CD4-positive, alpha-beta T cell treated with Interleukin-21 for 1 hour (primary cell): ENCODE measurements at places on chromosomes 3 and 15.

GRCh38 chr3:149964291-149964690 is 6.4 kb downstream of the PFN2 start:
- no peak for DNase-seq

GRCh38 chr3:37694284-37694675 is 167.4 kb upstream of the CTDSPL start:
- no peak for DNase-seq

GRCh38 chr3:131396170-131396569 is 14.6 kb downstream of the NUDT16 start:
- no peak for DNase-seq

GRCh38 chr15:100297812-100298211 is 44.0 kb downstream of the ADAMTS17 start:
- no peak for DNase-seq

DNA sequence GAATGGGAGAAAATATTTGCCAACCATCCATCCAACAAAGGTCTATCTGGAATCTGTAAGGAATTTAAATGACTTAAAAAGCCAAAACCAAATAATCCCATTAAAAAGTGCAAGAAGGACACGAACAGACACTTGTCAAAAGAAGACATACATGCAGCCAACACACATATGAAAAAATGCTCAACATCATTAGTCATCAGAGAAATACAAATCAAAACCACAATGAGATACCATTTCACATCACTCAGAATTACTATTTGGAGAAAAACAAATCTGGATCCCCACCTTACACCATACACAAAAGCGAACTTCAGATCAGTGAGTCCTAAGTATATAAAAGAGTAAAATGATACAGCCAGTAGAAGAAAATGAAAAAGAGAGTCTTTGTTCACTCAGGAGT is 58.6 kb upstream of the MNS1 start:
- no peak for DNase-seq

GRCh38 chr3:171435757-171436156 is 24.4 kb downstream of the TNIK start:
- DNase-seq: no peak

- DNase-seq: no peak
These were observed 1.5 kb upstream of the GPX1 start for GRCh38 chr3:49359623-49360022.

DNA sequence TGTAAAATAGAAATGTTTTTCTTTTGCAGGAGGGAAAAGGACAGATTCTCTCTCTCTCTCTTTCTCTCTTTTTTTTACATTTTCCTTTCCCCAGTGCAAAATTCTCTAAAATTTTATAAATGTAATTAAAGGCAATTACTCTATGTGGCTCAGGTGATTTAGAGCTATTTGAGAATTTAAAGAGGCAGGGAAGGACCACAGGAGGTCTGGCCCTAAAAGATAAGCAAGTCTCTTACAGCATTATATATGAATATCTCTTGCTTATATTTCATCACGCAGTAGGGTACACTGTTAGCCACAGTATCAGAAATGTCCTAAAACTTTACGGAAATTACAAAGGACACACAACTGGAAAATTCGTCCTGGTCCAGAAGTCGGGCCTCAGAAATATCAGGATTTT is 70.5 kb upstream of the PPIB start:
- DNase-seq: no peak

DNA sequence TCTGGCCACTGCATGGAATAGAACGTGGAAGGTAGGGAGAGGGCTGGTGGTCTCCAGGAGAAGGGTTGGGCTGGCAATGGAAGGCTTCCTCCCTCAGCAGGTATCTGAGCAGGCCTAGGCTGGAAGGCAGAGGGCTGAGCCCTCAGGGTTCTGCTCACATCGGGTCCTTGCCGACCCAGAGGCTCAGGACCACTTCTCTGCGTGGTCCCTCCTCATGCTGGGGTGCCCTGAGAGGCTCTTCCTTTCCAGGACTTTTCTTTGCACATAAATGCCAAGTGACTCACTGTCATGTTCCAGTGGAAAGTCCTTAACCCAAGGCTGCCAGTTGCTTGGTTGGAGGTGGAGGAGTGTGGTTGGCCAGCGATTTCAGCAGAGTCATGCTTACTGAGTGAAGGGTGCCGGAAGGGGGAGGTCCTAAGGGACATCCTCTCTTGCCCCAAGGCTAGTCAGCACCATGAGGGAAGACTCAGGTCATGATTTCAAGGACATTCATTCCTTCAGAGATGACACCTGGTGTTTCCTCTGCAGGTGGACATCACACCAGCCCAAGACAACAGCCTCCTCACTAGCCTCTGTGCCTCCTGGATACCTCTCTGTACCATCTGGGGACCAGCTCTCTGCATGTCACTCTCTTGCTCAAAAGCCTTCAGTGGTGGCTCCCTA is 8.2 kb downstream of the SLC6A6 start:
- no peak for DNase-seq

DNA sequence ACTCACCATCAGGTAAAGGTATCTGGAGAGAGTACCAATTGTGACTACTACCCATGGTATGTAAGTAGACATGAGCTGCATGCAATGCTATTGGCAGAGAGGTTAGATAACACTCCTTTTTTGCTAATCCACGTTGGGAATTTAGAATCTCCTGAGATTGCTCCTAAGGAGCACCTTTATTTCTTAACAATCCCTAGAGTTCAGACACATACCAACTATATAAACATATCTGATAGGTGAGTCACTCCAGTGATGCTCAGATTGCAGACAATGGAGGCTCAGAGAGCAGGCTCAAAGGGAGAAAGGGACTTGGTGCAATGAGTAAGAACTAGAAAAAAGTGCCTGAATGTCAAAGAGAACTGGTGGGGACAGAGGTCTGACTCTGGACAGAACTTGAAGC is 47.0 kb upstream of the LRRFIP2 start:
- no peak for DNase-seq

DNA sequence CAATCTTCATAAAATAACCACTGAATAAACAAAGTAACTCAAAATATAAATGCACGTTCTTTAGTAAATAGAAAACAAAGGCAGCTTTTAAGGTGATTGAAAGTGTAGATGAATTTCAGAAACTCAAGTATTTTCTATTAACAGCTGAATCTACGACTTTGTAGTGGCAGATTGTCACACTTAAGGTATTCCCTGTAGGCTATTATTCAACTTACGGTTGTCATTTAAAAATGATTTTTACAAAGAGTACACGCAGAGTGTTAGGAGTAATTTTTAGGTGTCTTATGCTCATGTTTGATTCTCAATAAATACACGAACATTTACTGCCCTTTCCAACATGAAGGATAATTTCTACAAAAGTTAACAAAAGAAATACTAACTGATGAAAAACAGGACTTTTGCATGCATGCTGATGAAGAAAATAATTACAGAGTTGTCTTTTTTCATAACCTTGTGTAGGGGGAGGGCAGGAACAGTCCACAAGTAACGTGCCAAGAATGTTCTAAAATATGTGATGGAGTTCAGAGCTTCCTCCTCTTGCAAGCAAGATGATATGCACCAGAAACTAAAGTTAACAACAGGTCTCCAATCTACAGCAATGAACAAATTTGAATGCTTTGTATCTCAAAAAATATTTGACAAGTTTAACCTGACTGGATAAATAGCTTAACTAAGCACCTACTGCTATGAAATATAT is 16.7 kb downstream of the DCBLD2 start:
- no peak for DNase-seq

DNA sequence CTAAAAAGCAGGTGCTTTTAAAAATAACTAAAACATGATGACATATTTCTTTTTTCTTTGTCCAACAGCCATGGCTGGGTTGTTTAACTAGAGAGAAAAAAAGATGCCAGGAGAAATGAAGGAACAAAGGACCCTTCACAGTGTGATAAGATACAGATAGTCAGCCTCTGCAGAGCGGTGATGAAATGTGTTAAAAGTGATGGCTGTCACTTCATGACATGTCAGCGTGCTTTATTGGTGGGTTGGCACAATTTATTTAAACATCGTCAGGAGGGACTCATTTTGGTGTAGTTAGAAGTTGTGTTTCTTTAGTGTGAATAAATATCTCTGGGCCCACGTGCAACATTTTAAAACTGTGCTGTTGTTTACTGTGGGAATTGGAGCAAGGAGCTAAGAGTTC is 887.4 kb upstream of the CFAP20DC start:
- no peak for DNase-seq

DNA sequence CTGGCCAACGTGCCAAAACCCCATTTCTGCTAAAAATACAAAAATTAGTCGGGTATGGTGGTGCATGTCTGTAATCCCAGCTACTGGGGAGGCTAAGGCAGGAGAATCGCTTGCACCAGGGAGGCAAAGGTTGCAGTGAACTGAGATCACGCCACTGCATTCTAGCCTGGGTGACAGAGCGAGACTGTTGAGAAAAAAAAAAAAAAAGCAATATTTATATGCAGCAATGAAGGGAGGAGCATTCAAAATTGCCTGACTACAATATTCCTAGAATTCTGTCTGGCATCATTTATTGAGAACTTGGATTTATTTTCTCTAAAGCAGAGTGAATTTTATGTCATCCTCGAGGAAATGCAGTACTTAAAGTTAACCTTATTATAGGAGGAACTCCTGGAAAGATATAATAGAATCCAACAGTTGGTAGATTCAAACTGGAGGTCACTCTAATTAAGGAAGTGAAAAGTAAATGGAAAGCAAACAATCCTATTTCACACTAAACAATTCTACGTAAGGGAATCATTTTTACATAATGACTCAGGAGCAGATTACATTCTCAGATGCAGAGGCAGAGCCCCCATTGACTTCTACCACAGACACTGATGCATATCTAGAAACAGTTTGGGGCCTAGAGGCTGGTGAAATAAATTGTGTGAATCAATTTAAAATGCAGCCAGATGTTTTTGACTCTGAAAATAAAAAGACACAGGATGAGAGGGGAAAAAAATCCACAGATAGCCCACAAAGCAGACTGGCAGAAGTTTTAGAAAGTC is 82.1 kb upstream of the FHIT start:
- no peak for DNase-seq

DNA sequence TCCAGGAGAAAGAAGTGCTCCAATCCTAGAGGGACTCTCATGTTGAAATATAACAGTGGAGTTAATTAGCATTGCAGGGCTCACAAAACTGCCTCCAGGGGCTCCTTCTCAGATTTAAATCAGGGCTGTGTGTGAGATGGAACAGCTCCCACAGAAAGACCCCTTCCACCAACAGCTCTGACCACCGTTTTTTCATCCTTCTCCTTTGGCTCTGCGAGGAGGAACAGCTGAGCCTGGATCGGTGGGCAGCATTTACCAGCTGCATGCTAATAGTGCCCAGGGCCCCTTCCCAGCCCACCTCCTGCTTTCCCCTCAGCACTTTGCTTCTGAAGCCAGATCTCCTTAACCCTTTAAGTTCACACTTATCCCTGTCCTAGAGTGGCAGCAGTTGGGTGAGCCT is 119.2 kb upstream of the UBE2E1 start:
- DNase-seq: no peak

DNA sequence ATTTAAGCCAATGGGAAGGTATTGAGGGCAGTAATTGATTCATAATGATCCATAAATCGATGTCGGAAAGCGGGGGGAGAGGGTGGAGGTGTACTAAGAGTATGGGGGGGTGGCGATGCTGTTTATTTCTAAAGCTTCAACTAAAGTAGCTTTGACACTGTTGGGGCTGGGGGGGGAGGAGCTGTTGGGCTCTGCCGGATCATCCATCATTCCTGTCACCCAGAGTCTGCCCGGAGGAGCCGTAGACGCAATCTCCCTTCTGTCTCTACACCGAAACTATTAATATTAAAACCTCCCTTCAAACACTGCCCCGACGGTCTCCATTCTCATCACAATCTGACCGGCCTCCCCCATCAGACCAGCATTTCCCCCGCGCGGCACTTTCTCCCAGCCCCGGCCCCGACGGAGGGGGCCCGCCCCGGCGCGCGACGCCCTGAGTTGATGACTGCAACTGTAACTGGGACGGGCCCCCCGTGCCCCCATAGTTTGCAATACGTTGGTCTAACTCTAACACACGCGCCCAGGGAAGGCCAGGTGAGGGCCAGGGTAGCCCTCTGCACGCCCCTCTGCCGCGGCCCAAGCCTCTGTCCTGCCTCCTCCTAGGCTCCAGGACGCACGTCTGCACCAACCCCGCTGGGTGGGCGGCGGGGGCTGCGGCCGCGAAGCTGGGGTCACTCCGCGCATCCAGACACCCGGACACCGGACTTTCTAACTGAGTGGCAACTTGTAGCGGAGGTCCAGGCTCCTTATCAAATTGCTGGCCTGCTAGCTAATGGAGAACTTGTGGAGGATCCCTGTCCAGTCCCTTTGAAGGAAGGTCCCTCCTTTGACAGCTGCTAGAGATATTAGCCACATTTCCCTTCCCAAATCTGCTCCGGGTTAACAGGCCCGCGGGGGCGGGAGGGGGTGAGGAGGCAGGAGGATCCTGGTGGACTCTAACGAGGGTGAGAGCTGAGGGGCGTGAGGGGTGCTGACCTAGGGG is 212.0 kb downstream of the MEIS2 start:
- DNase-seq: no peak

GRCh38 chr3:69357196-69357595 is 28.7 kb downstream of the FRMD4B start:
- no peak for DNase-seq

GRCh38 chr15:79474252-79474651 is 42.1 kb downstream of the MINAR1 start:
- DNase-seq: no peak

- DNase-seq: no peak
These were observed 86.7 kb upstream of the SELENOK start for GRCh38 chr3:53978386-53978785.

- DNase-seq: no peak
These were observed 24.1 kb upstream of the MRPL3 start for GRCh38 chr3:131526801-131527347.

DNA sequence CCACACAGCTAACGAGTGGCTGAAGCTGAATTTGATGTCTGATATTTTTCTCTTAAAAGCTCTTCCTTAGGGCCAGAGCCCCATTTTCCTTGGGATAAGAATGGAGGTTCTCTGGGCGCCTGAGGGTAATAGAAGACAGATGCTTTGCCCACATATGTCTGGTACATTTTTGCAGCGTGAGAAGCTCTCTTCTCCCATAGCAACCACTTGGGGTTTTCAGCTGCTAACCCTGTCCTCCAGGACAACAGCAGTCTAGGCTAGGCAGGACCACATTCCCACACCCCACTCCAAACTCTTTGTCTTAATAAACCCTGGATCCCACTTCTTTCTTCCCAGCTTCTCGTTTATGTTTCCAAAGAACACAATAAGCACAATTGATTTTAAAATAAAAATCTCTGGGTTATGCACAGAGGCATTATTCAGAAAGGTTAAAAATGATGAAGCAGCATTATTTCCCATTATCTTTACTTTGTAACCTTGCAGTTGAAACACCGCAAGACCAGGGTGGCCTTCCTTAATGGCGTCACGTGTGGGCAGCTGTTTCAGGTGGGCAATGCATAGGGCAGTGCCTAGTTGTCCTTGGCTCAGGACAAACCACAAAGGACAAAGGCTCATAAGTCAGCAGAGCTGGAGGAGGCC is 56.5 kb upstream of the NTRK3 start:
- no peak for DNase-seq

- DNase-seq: no peak
These were observed 345.2 kb upstream of the TPRG1 start for GRCh38 chr3:188826574-188826973.

GRCh38 chr3:23253214-23253613 is 50.1 kb downstream of the UBE2E2 start:
- DNase-seq: no peak

GRCh38 chr3:84959470-84960271 is 882 bp downstream of the CADM2 start:
- DNase-seq: no peak
